ENCODE measurements at places on chromosomes 7 and 10.

DNA sequence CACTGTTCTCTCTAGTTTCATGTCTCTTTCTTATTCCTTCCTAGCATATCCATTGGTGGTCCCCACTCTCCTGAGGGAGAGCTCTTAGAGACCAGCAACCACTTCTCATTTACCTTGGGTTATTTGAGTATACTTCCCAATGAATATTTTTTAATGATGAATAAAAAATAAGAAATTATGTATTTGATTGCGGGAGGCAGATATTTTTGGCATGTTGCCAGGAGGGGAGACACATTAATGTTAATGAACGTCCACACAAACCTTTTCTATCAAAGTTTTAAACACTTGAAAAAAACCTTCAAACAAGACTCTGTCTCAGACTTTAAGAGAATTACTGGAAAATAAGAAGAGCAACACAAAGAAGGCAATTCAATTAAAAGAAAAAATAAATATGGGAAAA is 260.6 kb upstream of the MAGI2 start:
- no peak for DNase-seq

DNA sequence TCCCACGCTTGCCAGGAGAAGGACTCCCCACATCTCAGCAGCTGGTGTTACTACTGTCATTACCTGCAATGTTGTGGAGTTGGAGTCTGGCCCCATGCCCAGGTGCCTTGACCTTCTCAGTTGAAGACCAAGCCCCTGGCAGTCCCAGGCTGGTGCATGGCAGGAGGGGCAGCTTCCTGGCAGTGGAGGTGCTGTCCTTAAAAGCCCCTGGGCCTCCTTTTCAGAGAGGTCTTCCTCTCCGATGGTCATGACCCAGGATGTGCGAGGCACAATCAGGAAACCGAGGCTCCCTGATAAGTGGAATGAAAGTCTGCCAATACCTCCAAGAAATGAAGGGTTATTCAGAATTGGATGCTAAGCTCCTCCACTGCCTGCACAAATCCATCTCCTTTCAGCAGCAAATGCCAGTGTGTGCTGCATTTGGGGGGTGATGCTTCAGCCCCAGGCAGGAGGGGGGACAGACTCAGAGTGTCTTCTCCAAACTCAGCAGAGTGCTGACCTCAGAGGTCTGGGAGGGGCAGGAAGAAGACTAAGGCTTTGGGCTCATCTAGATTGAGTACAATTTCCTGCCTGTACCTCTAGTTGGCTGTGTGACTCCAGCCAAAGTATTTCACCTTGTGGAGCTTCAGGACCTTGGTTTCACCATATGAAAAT is 97.0 kb upstream of the DDC start:
- no peak for DNase-seq

DNA sequence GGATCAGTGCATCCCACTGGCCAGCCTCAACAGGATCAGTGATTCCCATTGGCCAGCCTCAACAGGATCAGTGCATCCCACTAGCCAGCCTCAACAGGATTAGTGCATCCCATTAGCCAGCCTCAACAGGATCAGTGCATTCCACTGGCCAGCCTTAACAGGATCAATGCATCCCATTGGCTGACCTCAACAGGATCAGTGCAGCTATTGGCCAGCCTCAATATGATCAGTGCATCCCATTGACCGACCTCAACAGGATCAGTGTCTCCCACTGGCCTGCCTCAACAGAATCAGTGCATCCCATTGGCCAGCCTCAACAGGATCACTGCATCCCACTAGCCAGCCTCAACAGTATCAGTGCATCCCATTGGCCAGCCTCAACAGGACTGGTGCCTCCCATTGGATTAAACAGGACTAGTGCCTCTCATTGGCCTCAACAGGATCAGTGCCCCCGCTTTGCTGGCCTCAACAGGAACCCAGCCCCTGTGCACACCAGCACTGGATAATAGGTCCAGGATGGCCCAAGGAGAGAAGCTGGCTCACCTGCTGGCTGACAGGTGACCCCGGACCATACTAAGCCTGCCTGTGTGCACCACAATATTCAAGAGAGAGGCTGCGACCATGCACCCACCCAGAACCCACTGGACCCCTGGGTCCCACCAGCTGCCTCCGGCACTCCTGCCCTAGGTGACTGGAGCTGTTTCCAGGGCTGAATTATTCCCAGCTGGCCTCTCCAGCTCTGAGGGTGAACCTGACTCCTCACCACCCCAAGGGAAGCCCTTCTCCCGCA is 59.9 kb downstream of the PDGFA start:
- no peak for DNase-seq

GRCh38 chr10:88765816-88766215 is 6.0 kb downstream of the LIPN start:
- no peak for DNase-seq

GRCh38 chr10:98344589-98345038 is 70.4 kb downstream of the PYROXD2 start:
- no peak for DNase-seq

DNA sequence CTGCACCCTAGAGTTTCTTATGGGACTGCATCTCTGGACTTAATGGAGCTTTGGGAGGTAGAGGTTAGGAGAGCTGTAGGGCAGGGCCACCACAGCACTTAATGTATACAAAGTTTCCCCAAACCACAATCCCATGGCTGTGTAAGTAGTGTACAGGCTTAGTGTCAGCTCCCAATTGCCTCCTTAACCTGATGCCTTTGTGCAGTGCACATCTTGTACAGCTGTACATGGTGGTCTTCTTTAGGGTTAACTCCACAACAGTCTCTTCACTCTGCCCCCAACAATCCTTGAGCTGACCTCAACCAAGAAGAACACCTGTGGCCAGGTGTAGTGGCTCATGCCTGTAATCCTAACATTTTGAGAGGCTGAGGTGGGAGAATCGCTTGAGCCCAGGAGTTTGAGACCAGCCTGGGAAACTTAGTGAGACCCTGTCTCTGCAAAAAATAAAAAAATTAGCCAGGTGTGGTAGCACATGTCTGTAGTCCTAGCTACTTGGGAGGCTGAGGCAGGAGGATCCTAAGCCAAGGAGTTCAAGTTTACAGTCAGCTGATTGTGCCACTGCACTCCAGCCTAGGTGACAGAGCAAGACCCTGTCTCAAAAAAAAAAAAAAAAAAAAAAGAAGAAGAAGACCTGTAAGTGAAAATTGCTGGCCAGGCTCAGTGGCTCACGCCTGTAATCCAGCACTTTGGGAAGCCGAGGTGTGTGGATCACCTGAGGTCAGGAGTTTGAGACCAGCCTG is 6.8 kb downstream of the PLAU start:
- DNase-seq: no peak

DNA sequence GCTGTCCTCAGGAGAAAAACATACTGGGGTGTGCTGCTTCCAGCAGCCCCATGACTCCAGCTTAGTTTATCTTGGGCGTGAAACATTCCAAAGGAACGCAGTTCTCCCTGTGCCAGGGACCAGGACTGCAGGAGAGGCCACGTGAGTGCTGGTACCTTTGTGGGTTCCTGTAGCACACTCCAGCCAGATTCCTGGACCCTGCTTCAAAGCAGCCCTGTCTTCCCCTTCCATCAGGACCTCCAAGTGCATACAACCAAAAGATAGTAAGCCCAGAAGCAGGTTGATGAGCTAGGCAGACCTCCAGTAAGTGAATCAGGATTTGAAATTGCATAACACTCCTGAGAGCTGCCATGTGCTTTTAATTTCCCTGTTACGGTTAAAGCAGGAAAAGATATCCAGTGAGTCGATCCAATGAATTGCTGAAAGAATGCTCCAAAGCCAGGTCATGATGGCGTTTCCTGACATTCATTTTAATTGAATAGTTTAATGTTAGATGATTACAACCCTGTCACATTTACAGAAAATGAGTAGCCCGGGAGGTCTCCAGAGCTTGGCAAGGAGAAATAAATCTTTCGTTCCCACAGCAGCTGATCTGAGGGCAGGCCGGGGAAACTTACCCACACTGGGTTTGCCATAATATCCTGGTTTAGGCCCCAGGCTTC is 38.9 kb upstream of the CPXM2 start:
- DNase-seq: no peak

- DNase-seq: no peak
Measured at GRCh38 chr10:110893559-110894179, 21.9 kb downstream of the PDCD4 start.

- no peak for DNase-seq
Measured at GRCh38 chr7:28360739-28361138, 51.6 kb upstream of the CREB5 start.

Measured in activated CD4-positive, alpha-beta T cell treated with anti-CD3 and anti-CD28 coated beads for 4 hours (primary cell).